ENCODE measurements at places on chromosomes 11 and 22.

- DNase-seq: no peak
These were observed 67.8 kb upstream of the ADORA2A start for GRCh38 chr22:24359452-24360120.

GRCh38 chr11:69361048-69361447 is 67.1 kb downstream of the MYEOV start:
- DNase-seq: no peak

GRCh38 chr11:120129570-120129969 is 8.3 kb downstream of the TRIM29 start:
- DNase-seq: no peak

DNA sequence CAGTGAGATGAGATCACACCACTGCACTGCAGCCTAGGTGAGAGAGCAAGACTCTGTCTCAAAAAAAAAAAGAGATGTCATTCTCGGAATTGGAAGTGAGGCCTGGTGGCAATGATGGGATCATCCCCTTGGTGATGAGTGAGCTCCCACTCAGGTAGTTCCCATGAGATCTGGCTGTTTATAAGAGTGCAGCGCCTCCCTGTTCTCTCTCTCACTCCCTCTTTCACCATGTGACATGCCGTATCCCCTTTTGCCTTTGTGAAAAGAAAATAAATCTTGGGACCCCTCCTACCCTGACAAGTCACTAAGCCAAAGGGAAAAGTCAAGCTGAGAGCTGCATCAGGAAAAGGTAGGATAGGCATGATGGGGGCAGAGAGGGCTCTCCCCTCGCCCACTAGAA is 28.8 kb downstream of the ZNF70 start:
- no peak for DNase-seq

DNA sequence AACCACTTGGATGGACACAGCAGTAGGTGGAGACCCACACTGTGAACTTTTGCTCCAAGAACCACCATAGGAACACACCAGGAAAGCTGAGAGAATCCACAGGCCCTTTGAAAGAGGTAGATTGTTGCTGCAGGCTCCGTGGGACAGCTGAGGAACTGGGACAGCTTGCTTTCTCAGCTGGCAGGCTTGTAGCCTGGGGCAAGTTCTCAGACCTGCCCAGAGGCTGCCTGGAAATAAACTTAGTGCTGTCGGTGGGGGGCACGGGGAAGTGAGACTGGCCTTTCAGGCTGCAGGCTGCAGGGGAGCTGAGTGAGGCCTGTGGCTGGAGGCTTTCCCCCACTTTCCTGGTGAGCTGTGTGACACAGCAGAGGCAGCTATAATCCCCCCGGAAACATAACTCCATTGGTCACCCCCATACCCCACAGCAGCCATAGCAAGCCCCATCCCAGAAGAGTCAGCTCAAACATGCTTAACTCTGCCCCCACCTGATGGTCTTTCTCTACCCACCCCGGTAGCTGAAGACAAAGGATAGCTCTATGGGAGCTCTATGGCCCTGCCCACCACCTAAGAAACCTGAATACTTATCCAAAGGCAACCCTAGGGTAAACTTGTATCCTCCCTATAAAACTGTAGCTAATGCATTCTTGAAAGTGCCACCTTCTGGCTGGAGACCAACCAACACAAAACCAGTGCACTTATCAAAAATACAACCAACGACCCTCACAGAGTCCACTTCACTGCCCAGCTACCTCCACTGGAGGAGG is 21.4 kb upstream of the ACRV1 start:
- DNase-seq: no peak

DNA sequence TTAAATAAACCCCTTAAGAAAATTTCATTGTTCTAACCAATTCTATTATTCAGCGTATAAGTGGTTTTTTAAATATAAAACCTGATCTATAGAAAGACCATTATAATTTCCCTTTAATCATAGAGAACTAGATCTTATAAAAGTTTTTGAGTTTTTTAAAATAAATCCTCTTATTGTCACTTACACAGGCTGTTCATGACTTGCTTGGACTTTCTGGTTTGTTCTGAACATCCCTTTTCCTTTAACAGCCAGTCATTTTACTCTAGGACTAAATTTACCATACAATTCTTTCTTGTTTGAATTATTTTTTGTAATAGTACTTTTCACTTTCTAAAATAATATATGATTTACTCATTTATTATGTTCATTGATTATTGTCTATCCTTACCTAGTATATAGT is 4.7 kb downstream of the NXPE2 start:
- DNase-seq: no peak

All from NCI-H226 (cell line).